Stimulated activated CD4-positive, alpha-beta T cell treated with anti-CD3 and anti-CD28 coated beads, Interleukin-2, amount 100 ng/mL, for 48 hours (primary cell): ENCODE measurements at places on chromosomes 6 and 20.

DNA sequence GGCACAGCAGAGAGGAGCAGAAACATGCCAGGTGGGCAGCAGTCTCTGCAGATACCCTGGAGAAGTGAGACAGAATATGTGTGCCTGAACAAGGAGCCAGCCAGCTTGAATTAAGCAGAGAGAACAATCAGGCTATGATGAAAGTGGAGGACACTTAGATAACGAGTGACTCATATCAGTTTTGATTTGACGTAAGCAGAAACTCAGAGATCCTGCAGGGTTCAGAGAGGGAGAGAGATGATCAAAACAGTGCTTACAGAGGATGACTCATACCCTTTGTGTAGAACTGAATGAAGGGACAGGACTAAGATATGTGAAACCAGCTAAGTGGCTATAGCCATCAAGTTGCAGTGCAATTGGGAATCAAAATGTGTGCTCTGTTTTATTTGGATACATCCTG is 300.7 kb downstream of the TENT5A start:
- no peak for DNase-seq

- no peak for DNase-seq
These were observed 381.1 kb upstream of the ZFP64 start for GRCh38 chr20:52572687-52573086.

GRCh38 chr6:91447530-91448254 is 860.8 kb upstream of the MAP3K7 start:
- no peak for DNase-seq

- no peak for DNase-seq
These were observed 746.9 kb upstream of the MARCKS start for GRCh38 chr6:113110211-113110610.
